ENCODE measurements at places on chromosomes 13 and 19. TPM values are rescaled to one million over a fixed set of nuclear protein-coding genes. Genes with fewer than 3 reads are reported as not detected.
A peak's percentile ranks its signal among the peaks of the same experiment; 100 is the strongest.

DNA sequence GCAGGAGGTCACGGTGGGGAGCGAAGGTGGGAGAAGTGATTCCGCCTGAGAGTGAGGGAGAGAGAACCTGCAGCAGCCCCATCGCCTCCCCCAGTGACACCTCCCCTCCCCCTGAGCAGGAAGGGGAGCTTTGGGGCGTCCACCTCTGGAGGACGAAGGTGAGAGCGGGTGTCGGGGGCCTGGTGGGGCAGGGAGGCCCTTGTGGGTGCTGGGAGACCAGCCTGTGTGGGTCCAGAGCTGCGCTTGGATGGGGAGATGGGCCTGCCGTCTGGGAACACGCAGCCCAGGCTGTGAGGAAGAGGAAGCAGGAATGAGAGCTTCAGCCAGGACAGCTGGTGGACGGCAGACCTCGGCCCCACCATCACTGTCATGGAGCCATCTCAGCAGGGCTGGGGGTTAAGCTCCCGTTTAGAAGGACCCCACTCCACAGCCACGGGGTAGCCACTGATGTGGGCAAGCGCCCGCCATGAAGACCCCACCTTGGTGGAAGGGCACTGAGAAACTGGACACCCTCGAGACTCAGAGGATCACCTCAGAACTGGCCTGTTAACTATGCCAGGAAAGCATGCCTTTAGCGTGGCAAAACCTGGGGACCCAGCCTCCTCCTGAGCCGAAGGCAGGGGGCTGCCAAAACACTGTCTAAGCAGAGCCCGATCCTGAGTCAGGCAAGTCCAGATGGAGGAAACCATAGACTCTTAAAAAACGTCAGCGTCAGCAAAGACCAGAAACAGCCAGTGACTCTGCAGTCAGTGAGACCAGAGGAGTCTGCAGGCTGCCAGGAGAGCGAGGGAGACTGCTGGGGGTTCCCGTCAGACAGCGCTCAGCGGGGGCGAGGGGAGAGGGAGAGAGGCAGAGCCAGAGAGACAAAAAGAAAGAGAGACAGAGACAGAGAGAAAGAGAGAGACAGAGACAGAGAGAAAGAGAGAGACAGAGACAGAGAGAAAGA, 6.4 kb upstream of the PROZ start:
- DNase-seq, result no peak

DNA sequence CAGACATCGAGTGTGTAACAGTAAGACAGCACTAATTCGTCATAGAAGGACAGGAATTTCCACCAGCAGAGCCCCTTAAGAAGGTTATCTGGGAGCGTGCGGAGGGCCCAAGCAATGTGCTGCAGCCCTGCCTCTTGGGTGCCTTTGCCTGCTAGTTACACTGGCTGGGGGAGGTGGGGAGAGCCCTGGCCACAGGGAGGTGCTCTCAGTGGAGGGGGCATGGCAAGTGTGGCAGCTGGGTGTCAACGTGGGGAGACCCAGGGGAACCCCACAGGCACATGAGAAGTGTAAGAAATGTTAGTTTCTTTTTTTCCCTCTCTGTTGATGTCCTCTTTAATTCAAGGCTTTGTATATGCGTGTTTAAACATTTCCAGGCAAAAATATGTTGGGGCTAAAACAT, 50.9 kb upstream of the TMTC4 start:
- no peak for DNase-seq

DNA sequence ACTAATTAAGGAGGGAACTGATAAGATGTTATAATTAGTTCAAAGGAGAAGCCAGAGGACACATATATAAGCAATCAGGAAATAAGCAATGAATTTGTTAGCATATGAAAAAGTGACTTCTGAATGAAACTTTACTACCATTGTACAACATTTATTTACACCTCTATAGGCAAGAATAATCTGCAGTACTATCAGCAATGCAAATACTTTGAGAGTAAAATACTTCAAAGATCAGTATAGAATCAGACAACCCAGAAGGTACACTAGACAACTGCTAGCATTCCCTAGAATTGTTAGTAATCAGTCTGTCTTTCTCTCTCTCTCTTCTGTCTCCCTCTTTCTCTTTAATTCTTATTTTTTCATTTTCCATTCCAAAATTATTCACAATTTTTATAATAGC, 196.8 kb upstream of the ATXN8OS start:
- no peak for DNase-seq

GRCh38 chr13:87129602-87130300, 541.4 kb upstream of the SLITRK5 start:
- no peak for DNase-seq

- no peak for DNase-seq
Measured at GRCh38 chr19:40740747-40741146, 9.5 kb downstream of the ACTMAP start.

DNA sequence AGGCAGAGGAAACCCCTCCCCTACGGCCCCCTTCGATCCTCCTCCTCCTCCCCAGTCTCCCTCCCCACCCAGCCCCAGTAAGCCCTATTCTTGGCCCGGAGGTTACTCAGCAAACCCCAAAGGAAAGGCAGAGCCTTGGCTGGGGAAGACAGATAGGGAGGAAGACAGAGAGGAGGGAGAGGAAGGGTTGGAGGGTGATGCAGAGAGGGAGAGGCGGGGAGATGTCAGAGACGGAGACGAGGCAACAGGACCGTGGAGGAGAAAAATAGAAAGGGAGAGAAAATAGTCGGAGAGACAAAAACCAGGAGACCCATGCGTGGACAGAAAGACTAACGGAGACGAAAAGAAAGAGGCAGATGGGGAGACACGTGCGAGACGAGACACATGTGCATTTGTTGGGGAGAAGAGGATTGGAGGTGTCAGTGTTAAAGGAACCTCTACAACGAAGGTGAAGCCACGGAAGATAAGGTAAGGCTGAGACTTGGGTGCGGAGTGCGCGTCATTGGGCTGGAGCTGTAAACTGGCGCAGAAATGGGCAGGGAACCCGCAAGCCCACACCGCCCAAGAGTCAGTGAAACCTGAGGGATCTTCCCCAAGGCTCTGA, 2.9 kb downstream of the TGFB1 start:
- no peak for DNase-seq

- DNase-seq, result no peak
Measured at GRCh38 chr13:33441015-33441414, 155.5 kb upstream of the STARD13 start.

GRCh38 chr13:50916701-50917184, 7.2 kb downstream of the RNASEH2B start:
- DNase-seq, result no peak

- no peak for DNase-seq
Measured at GRCh38 chr19:548886-549830, 5.3 kb downstream of the GZMM start.

DNA sequence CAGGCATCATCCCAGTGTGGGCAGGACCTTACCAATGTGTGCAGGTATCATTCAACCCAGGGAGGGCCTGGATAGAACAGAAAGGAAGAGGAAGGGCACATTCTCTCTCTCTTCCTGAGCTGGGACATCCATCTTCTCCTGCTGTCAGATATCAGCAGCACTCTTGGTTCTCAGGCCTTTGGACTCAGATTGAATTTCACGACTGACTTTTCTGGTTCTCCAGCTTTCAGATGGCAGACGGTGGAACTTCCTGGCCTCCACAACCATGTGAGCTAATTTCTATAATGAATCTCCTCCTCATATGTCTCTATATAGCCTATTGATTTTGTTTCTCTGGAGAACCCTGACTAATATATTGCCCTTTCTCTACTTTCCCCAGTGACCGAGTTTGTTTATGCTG, 77.3 kb downstream of the OLFM4 start:
- no peak for DNase-seq

- DNase-seq, result peak; percentile 83
Measured at GRCh38 chr13:110629735-110630134, 14.4 kb downstream of the NAXD start.

DNA sequence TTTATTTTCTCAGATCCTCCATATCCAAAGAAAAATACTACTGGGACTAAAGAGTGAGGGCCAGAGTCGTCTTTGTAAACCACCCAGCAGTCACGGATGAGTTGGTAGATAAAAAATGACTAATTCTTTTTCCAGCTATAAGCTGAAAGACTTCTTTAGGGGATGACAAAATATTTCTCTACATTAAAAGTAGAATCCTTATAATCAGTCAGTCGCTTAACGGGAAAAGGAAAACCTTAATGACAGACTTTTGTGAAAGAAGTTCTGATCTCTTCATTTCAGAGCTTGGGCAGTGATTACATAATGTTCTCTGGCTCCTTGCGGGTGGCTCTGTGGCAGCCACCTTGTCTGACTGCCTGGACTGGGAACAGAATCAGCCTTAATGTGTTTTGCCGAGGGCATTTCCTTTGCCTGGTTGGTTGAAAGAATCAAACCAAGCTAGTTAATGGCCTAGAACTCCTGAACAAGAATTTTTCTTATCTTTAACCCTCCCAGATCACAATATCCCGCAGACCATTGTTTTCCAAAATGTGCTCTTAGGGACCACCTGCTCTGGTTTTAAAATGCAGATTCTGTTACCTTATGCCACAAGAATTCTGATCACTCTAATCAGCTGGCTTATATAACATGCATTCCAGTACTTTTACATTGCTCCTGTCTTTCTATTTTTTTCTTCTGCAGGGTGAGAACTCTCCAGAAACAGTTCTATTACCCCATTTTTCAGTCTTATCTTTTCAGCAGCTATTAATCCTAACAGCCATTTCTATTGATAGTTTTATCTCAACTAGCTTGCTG, 2.5 kb downstream of the ITM2B start:
- no peak for DNase-seq

GRCh38 chr13:94987869-94988268, 275.5 kb upstream of the SOX21 start:
- DNase-seq, result no peak

GRCh38 chr13:28031896-28032288, 43.4 kb upstream of the URAD start:
- DNase-seq, result no peak

DNA sequence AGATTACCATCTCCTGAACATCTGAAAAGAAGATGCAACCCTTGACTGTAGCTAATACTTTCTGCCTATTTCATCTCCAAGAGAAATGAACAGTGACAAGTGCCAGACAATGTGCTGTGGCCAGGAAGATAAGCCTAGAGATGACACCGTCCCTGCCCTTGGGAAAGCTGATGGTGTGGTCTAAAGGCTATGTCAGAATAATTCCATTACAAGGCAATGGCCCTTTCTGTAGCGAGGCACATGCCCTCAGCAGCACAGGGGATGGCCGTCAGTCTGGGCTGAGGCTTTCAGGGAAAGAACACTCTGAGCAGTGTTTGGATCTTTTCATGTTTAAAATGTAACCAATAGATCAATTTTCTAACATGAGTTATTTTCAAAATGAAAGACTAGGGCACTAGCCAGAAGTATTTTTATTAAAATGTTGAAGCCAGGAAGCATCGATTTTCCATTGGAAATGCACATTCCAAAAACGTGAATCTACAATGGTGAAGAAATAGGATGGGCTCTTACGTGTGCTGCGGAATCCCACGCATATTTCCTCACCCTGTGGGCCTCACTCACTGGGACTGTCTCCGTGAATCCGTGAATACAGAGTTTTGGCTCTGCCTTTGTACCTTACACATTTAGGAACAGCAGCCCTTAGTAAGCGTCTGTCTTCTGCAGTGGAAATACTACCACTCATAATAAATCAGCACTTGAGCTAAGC, 22.0 kb downstream of the COL4A1 start:
- no peak for DNase-seq

RFX2 gene
- 9.8 TPM for total RNA-seq

TNNT1 gene
- total RNA-seq, result 0.41 TPM

ZNF878 gene
- total RNA-seq, result 0.94 TPM

MAMSTR gene
- total RNA-seq, result 1.1 TPM

EDDM13 gene
- total RNA-seq, result 0.67 TPM

PRR36 gene
- total RNA-seq, result not detected

KIR3DL1 gene
- total RNA-seq, result 1.0 TPM

OR7A5 gene
- not detected for total RNA-seq

RAB4B gene
- total RNA-seq, result 36.2 TPM

NDUFA11 gene
- 214 TPM for total RNA-seq

LRG1 gene
- total RNA-seq, result 0.35 TPM

CEACAM3 gene
- total RNA-seq, result not detected

Data from activated CD8-positive, alpha-beta memory T cell treated with anti-CD3 and anti-CD28 coated beads, Interleukin-2, amount 10 ng/mL, durations not matched to agents 7 days and 5 days (primary cell).